ENCODE measurements at places on chromosomes 6 and 20.

GRCh38 chr20:63343460-63344445 lies 17.4 kb downstream of the CHRNA4 start:
- H3K36me3 ChIP-seq: no peaks in the 10 kb centered on the region
- H3K27me3 ChIP-seq: no peaks in the 10 kb centered on the region
- no peak overlapping the region for H3K4me3 ChIP-seq
- H3K27ac ChIP-seq: no peak overlapping the region

- no peak overlapping the region for H3K27ac ChIP-seq
- no peak overlapping the region for H3K4me3 ChIP-seq
Observed at GRCh38 chr20:51508158-51508557, 34.4 kb downstream of the NFATC2 start.

DNA sequence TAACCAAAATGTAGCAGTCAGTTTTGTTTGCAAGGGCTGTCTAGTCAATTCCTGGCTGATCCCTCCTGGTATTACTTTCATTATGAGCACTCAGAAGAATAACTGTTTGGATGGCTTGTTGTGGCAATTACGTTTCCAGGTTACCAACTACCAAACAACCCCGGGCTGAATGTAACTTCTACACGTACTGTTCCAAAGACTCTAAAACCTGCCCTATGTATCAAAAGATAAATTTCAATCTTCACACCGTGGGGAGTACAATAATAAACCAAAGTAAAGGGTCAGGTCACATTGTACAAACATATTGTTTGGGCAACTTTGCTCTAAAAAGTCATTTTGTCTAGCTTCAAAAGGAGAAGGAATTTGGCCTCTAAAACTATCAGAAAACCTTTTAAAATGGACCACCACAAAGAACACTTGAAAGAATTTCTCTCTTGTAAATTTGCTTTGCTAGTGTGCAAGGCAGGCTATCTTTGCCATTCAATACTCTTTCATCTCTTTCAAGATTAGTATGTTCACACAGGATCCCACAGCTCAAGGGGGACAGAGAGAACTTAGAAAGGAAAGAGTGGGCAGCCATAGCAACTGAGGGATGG lies 27.6 kb downstream of the DCDC2 start:
- H3K27me3 ChIP-seq: no peaks in the 10 kb centered on the region
- no peak for DNase-seq
- no peak overlapping the region for H3K4me3 ChIP-seq
- no peaks in the 10 kb centered on the region for H3K36me3 ChIP-seq

DNA sequence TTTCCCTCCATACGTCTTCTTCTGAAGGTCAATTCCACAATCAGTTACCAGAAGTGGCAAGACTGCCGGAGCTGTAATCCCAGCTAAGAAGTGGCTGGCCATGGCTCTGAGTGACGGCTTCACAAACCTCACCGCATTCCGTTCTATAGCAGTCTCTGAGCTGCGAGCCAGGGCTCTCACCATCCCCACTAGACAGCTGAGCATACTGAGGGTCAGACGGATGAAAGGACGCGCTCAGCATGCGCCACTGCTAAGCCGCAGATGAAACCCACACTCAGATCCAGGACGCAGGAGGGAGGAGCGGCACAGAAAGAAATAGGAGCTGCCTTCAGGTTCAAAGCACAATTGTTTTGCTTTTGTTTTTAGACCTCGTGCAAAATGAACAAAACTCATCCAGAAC lies 97.9 kb downstream of the ANKRD60 start:
- no peaks in the 10 kb centered on the region for H3K4me1 ChIP-seq
- no peak overlapping the region for H3K4me3 ChIP-seq
- H3K27ac ChIP-seq: no peak overlapping the region
- H3K36me3 ChIP-seq: no peaks in the 10 kb centered on the region
- peaks cover 3% of the 10 kb centered on the region for H3K27me3 ChIP-seq

DNA sequence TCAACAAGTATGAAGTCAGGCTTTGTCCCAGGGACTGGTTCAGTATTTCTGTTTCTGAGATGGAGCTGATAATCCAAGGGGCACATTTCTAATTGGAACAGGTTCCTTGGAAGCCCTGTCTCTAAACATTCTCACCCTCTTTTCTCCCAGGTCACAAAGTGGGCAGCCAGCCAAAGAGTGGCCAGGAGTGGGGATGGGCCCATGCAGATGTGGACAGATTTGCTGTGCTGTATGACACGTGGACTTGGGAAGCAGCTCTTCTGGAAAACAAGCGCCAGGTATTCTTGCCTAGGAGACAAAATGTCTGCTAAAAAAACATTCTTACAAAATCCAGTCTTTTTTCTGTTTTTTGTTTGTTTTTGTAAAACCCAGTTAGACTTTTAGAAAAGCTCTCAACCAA lies 140.2 kb downstream of the CD164 start:
- H3K4me3 ChIP-seq: no peak overlapping the region
- H3K27me3 ChIP-seq: no peaks in the 10 kb centered on the region
- H3K36me3 ChIP-seq: no peaks in the 10 kb centered on the region
- H3K4me1 ChIP-seq: no peaks in the 10 kb centered on the region
- DNase-seq: no peak

DNA sequence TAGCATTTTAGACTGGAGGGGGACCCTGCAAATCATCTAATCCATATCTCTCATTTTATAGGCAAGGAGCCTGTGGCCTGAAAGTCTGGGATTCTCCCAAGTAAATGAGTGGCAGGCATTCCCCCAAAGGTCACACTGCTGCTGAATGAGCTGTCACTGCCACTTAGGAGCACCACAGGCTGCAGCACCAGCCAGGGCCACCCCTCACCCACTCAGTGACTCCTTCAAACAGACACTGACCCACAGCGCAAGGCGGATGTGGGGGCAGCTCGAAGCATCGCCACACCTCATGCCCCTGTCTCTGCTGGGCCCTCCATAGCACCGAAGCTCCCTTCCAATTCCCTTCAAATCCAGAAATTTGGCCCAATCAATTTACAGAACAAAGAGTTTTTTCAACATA lies 119.9 kb upstream of the ARID1B start:
- H3K4me3 ChIP-seq: no peak overlapping the region
- no peak overlapping the region for H3K27ac ChIP-seq
- H3K4me1 ChIP-seq: no peaks in the 10 kb centered on the region
- no peak for DNase-seq
- H3K27me3 ChIP-seq: no peaks in the 10 kb centered on the region

- H3K27ac ChIP-seq: no peak overlapping the region
- H3K4me3 ChIP-seq: no peak overlapping the region
- no peak for DNase-seq
- H3K4me1 ChIP-seq: peaks cover 16% of the 10 kb centered on the region
- no peaks in the 10 kb centered on the region for H3K27me3 ChIP-seq
- no peaks in the 10 kb centered on the region for H3K36me3 ChIP-seq
Observed at GRCh38 chr6:20658053-20658452, 123.8 kb downstream of the CDKAL1 start.

Data from adrenal gland (tissue), 19 donors.